ENCODE measurements at places on chromosomes 3 and 15.

DNA sequence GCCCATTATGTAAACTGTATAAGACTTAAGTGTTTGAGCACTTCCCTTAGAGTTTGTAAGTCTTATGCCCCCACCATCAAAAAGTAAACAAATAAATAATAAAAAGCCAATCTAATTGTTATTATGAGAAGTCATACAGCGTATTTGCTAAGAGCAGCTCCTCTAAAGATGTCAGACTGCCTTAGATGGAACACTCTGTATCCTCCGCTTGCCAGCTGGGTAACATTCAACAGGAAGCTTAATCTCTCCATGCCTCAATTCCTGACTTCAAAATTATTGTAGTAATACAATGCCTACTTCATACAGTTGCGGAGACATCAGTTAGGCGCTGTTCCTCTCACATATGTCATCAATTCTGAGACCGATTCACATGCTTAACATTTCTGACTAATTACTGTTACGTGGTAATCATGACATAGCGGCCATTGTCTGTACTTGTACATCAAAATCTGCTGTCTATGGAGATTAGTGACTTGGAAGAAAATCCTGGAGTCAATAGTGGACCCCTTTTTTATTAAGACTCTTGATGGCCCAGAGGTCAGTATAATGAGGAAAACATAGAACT lies 417.7 kb downstream of the LPP start:
- no peak for DNase-seq

DNA sequence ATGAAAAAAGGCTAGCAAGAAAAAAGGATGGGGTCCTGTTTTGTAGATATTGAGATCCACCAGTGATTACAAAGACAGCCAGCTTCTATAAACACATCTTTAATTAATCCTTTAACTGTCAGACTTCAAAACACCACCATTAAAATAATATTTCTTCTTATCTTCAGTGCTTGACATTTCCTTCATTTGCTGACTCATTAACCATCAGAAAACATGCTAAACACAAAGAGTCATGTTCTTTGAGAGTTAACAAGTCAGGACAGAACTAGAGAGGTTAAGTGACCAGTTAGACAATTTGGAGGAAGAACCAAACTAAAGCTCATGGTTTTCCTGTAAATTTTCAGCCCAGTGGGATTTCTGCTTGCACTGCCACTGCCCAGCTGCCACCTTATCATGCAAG lies 111.4 kb downstream of the MEIS2 start:
- no peak for DNase-seq

GRCh38 chr3:190499122-190499521 lies 14.8 kb upstream of the IL1RAP start:
- no peak for DNase-seq

GRCh38 chr3:26198609-26199008 lies 408.7 kb downstream of the OXSM start:
- DNase-seq: no peak

DNA sequence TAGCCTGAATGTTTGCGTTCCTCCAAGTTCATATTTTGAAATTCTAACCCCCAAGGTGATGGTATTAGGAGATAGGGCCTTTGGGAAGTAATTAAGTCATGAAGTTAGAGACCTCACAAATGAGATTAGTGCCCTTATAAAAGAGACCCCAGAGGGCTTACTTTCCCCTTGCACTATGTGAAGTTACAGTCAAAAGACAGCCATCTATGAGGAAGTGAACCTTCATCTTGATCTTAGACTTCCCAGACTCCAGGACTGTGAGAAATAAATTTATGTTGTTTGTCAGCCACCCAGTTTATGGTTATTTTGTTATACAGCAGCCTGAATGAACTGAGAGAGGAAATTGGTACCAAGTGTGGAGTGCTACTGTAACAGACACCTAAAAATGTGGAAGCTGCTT lies 74.4 kb downstream of the DAPK2 start:
- no peak for DNase-seq
